ENCODE measurements at places on chromosomes 3 and 15.

DNA sequence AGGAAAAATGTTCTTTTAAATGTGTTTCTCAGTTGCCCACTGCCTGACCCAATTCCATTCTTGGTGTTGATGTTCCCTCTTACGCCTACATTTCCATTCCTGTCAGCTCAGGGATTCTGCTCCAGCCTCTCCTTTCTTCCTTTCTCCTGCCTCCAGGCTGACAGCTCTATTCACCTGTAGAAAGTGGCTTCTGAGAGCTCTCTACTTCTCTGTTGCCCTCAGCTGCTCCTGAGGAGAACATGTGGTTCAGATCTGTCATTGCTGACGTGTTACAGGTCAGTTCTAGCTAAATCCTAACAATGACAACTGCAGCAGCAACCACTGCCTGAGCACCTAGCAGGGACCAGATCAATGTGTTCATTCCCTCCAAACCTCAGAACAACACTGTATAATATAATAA lies 144.9 kb upstream of the PLAAT1 start:
- no peak for DNase-seq

GRCh38 chr3:170602556-170602955 lies 16.7 kb upstream of the SLC7A14 start:
- no peak for DNase-seq

DNA sequence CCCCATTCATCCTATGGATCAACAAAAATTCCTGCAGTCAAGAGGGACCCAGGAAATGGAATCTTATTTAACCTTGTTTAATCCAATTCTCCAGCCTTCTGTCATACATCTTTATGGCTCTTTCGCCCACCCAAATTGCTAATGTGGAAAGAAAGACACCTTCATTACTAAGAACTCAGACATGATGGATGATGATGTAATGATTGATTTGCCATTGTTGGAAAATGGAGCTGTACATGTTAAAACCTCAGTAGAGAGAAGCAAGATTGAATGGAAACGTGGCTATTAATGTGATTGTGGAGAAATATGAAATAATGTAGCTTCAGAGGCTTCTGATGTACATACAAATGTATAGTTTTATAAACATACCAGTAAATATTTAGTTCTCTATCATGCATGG lies 15.7 kb upstream of the PTPRG start:
- no peak for DNase-seq

DNA sequence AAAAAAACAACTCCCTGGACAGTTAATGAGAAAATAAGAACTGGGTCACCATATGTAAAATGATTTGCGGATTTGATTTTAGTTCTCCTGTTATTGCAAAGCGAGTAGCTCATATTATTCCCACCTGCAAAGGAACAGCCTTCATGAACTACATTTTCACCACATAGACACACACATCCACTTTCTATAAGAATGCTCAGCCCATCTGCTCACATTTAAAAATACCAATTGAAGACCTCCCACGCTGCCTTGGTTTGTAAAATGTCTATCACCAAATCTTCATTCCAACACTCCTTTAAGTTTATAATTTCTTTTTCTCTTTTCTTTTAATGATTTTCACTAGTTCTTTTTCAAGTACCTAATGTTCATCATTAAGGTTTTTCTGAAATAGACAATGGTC lies 148.6 kb downstream of the FGF12 start:
- DNase-seq = no peak

- no peak for DNase-seq
Measured at GRCh38 chr15:31398677-31399301, 72.2 kb downstream of the KLF13 start.

Data from GOT3 (cell line).